SK-N-SH (cell line): ENCODE measurements at places on chromosomes 1 and 21. TPM values are rescaled to one million over a fixed set of nuclear protein-coding genes. Genes with fewer than 3 reads are reported as not detected.

DNA sequence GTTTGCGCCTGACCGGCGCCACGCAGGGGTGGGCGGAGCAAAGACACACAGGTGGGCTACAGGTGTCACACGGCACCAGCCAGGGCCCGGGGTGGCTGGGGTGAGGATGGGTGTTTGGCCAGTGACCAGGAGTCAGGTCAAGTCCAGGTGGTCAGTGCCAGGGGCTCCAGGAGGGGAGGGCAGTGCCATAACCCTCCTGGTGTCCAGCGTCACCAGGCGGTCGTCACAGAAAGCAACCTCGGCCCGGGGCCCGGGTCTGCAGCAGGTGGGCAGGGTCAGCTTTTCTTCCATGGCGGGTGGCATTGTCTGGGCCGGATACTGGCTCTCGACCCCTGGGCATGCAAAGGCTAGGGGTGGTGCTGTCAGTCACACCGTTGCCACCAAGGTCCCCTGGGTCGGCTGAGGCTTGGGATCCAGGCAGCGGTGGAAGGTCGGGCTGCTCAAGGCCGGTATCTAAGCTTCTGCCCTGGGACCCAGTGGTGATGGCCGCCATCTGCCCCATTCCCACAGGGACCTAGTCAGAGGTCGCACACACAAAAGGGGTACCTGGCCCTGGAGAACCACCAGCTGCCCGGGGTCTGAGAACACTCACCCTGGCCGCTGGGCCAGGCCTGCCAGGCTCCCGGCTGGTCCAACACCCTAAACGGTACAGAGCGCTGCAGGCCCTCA is 1.8 kb downstream of the FNDC10 start:
- DNase-seq = no peak

DNA sequence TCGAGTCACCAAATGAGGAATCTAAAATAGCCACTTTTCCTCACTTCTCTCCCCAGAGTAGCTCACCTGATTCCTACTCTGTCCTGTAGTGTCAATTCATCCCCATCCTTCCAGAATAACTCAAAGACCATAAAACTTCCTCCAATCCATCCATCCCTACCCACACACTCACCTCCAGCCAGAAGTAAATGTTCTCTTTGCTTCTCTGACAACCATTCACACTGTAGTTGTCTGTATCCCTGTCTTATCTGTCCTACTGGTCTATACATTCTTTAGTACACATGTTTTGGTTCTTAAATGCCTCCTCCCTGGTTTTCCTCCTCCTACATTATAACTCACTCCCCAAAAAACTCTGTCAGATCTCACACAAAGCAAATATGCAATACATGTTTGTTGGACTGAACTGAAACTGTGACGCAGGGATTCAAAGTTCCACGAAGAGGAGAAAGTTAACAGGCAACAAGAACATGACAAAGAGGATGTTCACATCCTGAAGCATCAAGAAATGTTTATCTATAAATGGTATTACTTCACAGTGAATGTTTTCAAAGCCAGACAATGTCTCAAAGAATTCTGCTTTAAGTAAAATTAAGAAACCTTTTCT is 11.0 kb downstream of the TP53BP2 start:
- no peak for DNase-seq

DNA sequence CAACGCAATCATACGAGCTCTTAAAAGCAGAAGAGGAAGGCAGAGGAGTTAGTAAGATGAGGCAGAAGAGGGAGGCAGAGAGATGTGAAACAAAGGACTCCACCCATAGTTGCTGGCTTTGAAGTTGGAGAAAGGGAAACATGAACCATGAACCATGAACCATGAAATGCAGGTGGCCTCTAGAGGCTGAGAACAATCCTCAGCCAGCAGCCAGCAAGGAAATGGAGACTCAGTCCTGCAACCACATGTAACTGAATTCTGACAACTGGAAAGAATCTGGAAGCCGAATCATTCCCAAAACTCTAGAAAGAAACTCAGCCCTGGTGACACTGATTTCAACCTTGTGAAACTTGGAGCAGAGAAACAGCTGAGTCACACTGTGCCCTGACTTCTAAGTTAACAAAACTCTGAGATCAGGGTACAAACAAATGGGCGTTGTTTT is 10.1 kb downstream of the DIPK1A start:
- DNase-seq = no peak

DNA sequence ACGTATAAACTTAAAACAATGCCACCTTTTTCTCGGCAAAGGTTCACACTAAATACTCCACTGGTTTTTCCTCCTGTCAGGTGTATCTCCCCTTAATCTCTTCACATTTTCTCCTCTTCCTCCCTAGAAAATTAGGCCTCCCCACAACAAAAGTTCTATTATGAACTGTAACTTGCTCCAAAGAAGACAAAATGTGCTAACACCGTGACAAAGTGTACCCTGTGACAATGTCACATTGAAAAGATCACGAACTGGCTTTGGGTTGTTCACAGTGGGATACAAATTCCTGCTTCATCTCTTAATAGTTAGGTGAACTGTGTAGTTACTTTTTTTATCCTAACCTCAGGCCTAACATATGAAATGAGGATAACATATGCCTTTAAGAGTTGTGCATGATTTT is 6.0 kb downstream of the NUCKS1 start:
- no peak for DNase-seq

- no peak for DNase-seq
These were observed 13.6 kb downstream of the RWDD3 start for GRCh38 chr1:95247607-95248006.

DNA sequence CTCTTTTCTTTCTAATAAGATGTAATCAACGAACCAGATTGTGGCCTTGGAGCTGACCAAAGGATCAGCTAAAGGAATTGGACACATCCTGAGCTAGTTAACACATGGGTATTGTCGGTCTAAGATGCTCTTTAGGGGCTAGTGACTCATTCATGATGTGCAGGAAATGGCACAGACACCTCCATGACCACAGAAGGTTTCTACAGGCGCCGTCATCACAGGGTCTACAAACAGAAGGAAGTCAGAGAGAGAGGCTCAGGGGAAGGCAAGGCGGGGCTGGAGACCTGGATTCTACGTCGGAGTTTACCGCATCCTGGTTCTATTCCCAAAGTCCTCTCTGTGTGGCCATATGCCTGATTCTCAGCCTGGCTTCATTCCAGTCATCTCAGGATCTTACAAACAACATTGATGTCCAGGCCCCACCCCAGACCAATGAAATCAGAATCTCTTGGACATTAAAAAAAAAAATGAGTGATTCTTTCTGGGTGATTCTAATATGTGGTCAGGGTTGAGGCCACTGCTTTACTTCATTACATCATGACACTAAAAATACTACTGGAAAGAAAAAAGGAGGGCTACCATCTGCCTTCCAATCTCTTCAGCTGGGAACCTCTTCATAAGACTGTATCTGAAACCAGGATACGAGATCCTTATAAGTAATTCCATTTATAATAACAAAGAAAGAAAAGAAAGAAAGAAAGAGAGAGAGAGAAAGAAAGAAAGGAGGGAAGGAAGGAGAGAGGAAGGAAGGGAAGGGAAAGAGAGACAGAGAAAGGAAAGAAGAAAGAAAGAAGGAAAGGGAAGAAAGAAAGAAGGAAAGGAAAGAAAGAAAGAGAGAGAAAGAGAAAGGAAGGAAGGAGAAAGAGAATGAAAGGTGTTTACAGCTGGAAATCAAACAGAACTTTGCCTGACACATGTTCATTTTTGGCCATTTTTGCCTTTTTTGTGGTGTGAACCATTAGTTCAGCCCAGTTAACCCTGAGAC is 11.6 kb upstream of the KCNJ15 start:
- no peak for DNase-seq

The CPTP gene
- polyA plus RNA-seq = 12.3 and 13.4 TPM in 2 replicates

The RNU11 gene
- not detected in 2 replicates for polyA plus RNA-seq
